NCI-H2081 treated with DMSO at 0.1 percent for 48 hours (cell line): ENCODE measurements at places on chromosomes 11 and 22.

DNA sequence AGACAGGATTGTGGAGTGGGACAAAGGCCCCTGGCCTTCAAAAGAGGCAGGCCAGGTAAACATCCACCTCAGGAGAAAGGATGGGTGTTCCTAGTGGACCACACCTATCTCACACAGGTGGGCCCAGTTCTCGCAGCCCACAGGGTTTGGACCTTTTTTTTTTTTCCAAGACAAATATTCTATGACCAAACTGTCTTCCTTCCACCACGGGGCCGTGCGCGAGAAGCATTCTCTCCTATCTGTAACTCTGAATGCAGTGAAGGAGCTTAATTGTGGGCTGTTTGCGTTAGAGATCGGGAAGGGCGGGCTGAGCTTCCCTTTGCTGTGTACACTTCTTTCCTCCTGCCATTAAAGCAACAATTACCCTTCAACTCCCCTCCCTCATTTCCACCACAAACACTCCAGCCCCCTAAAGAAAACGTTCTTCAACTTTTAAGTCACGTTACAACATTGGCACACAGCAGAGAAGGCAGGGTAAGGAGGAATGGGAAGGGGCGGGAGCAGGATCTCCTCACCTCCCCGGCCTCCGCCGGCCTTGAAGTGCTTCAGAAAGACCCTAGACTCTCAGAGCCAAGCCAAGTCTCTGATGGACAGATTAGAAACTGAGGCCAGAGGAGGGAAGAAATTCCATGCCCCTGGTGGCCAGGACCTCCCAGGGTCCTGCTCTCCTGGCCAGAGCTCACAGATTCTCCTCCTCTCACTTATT lies 238.4 kb downstream of the BUD13 start:
- DNase-seq = no peak

- no peak for DNase-seq
Measured at GRCh38 chr22:44682556-44683168, 19.3 kb upstream of the PRR5 start.

DNA sequence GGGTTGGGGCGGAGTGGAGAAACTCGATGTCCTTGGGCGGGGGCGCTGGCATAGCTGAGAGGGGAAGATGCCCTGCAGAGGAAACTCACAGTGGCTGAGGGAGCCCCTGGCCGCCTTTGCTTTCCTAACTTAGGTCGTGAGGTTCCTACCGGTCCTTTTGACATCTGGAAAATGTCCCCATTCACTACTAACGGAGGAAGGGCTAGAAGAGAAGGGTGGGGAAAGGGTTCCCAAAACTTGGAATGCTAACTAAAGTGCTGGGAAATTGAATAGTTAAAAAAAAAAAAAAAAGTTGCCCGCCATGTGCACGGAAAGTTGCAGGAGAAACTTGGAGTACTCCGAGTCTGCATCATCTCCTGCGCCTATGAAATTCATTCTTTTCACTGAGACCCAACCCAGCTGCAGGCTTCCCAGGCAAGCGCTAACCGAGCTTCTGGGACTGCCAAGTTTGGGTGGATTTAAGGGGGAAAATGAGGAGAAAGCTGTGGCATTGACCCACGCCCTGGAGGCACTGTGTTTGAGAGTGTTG lies 796 bp downstream of the TIMP3 start:
- DNase-seq = no peak

GRCh38 chr22:31488346-31488883 lies 1.2 kb downstream of the EIF4ENIF1 start:
- DNase-seq = no peak

DNA sequence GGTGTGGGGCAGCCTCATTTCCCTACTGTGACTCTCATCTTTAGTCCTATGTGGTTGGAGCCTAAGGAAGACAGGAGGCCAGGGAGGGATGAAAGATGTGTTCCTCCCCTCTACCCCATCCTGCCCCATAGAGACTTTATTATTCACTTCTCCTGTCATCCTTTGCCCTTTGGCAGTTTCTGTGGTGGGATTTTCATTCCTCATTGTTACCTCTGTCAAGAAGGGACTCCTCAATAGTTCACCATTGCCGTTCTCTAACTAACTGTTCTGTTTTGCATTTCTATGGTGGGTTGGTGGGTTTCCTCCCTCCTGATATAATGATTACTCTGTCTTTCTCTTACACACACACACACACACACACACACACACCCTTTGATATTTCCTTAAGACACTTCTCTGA lies 202.3 kb downstream of the DSCAML1 start:
- no peak for DNase-seq

- no peak for DNase-seq
Measured at GRCh38 chr11:70057080-70057479, 21.0 kb upstream of the ANO1 start.

- DNase-seq = no peak
Measured at GRCh38 chr11:128628686-128629085, 41.3 kb upstream of the ETS1 start.

DNA sequence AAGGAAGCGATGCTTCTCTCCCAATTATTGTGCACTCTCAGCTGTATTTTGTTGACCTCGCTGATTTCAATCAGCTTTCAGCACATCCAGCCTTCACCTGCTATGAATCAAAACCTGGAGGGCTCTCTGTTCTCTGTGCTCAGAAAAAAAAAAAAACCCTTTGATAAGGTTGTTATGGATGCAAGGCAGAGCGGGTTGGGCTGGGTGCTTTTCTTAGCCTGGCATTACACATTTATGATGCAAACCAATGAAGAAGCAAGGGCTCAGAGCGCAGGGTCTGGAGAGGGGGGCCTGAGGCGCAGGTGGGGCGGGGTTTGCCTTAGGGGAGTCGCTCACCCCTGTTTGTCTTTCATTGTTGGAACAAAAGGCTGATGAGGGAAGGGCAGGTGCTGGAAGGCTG lies 86.0 kb upstream of the CADM1 start:
- no peak for DNase-seq

- DNase-seq = no peak
Measured at GRCh38 chr22:35229865-35230264, 27.4 kb upstream of the HMGXB4 start.

GRCh38 chr11:73335204-73335923 lies 27.3 kb downstream of the ARHGEF17 start:
- no peak for DNase-seq

GRCh38 chr22:33404723-33405122 lies 346.5 kb upstream of the SYN3 start:
- DNase-seq = no peak

- no peak for DNase-seq
Measured at GRCh38 chr11:112355726-112356125, 95.1 kb upstream of the PLET1 start.

- DNase-seq = no peak
Measured at GRCh38 chr11:104967534-104968354, 630 bp downstream of the CASP4 start.

- no peak for DNase-seq
Measured at GRCh38 chr11:21963013-21963412, 229.9 kb upstream of the ANO5 start.

DNA sequence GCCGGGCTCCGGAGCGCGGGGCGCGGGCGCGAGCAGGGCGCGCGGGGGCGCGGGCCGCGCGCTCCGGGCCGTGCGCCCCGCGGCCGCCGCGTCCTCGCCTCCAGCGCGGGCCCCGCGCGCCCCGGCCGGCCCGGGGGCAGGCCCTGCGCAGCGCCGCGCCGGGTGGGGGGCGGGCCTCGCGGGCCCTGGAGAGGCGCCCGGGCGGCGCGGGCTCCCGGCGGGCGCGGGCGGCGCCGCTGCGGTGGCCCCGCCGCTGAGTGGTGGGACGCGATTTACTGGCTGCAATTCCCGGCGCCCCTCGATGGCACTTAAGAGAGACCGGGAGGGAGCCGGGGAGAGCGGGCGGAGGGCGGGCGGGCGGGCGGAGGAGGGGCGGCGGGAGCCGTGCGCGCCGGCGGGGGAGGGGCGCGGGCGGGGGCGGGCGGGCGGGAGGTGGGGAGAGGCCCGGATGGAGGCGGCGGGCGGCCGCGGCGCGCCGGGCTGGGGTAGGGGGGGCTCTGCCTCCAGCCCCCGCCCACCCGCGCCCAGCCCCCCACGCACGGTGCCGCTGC lies 73.2 kb upstream of the TCF20 start:
- no peak for DNase-seq

GRCh38 chr11:57646799-57647303 lies 2.9 kb downstream of the YPEL4 start:
- no peak for DNase-seq

DNA sequence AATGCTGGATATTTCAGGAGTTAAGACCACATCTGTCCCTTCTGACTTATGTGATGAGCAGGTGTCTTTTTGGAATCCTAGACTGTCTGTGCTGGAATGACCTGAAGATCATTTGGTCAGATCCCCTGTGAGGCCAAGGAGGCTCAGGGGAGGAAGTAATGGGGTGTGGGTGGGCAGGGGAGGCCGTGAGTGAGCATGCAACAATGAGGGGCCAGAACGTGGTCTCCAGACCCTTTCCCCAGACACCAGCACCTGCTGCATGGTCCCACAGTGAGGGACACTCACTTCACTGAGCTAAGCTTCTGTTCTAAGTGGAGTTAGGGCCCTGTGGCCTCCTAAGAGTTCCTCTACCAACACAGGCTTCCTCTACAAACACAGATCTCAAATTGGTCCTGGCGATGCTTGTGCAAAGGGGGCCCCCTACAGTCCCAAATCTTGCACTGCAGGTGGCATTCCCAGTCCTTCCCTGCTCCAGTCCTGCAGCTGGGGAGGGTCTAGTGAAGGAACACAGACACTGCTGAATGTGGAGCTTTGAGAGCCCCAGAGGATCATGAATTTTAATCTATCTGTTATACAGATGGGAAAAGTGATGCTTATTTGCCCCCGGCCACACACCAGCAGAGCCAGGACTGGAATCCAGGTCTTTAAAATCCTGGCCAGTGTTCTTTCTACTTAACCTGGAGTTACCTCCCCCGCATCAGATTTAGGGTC lies 7.4 kb downstream of the USP2 start:
- DNase-seq = peak; percentile 33

GRCh38 chr11:84012171-84012826 lies 726.1 kb upstream of the CCDC90B start:
- no peak for DNase-seq

DNA sequence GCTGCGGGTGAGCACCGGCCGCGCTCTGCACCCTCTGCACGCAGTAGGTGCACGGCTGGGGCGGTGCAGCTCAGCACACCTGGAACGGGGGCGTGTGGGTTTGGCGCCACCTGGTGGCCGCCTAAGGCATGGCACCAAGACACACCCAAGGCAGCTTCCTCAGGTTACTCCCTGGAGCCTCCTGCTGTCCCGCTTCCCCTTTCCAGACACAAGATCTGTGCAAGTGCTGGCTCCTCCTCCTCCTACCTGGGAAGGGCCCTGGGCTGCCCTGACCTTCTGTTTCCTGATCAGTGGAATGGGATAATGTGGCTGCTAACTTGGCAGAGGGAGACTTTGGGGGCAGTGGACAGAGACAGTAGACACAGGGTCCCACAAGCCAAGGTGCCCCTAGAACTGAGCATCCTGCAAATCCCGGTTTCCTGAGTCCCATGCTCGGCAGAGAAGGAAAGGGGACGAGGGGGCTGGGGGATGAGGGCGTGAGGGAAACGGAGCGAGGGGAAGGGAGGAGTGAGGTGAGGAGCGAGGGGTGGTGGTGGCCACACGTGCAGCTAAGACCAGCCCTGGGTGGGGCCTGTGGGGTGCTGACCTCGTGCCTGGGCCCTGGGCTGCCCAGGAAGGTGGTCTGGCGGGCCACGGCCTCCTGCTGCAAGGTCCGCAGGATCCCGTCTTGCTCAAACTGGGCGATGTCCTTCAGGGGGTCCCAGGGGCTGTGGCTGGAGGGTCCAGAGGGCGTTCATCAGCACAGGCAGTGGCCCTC lies 34.8 kb upstream of the CARS1 start:
- no peak for DNase-seq

DNA sequence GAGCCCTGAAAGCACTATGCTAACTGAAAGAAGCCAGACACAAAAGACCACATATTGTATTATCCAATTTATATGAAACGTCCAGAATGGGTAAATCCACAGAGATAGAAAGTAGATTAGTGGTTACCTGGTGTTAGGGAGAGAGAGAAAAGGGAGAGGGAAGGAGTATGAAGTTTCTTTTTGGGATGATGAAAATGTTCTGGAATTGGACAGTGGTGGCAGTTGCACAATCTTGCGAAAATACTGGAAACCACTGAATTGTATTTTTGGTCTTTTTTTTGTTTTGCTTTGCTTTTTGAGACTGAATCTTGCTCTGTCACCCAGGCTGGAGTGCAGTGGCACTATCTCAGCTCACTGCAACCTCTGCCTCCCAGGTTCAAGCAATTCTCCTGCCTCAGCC lies 63.5 kb downstream of the MRTFA start:
- DNase-seq = no peak

DNA sequence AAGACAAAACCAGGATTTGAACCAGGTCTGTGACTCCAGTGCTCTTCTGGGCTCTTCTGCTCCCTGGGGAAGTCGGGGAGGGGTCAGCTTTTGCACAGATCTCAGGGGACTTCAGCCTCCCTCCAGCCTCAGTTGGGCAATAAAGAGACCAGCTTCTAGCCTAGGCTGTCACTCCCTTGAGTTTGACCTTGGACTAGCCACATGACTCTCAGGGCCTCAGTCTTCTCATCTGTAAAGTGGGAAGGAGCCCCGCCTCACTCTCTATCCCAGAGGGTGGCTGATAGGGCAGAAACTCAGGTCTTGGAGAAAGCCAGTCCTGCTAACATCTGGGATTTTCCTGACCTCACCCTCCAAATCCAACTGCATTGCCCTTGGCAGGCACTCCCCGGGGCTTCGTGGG lies 38.7 kb downstream of the ELFN2 start:
- DNase-seq = no peak
